T-helper 17 cell (primary cell): ENCODE measurements at places on chromosomes 4 and X.

GRCh38 chr4:65600656-65601055 lies 69.6 kb downstream of the EPHA5 start:
- no peak for DNase-seq
- H3K27ac ChIP-seq: no peak overlapping the region
- H3K36me3 ChIP-seq: no peaks in the 10 kb centered on the region
- no peaks in the 10 kb centered on the region for H3K27me3 ChIP-seq
- no peak overlapping the region for H3K4me3 ChIP-seq

DNA sequence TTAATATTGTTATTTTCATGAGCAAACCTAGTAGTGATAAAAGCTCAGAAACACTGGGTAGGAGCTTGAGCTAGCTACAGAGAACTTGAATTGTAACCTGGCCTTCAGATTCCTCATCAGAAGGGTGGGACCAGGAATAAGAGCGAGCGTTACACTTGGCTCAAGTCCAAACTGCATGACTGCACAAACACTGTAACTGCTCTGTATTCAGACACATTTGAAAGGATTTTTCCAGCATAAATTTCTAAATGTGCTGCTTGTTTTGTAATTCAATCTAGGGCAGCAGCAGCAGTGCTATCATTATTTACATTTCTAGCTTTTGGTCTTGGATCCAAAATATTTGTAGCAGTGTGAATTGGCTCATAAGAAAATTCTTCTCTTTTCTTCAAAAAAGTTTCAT lies 133.0 kb upstream of the TMLHE start:
- H3K4me3 ChIP-seq: no peak overlapping the region
- DNase-seq: no peak
- H3K36me3 ChIP-seq: no peaks in the 10 kb centered on the region
- H3K27ac ChIP-seq: no peak overlapping the region

DNA sequence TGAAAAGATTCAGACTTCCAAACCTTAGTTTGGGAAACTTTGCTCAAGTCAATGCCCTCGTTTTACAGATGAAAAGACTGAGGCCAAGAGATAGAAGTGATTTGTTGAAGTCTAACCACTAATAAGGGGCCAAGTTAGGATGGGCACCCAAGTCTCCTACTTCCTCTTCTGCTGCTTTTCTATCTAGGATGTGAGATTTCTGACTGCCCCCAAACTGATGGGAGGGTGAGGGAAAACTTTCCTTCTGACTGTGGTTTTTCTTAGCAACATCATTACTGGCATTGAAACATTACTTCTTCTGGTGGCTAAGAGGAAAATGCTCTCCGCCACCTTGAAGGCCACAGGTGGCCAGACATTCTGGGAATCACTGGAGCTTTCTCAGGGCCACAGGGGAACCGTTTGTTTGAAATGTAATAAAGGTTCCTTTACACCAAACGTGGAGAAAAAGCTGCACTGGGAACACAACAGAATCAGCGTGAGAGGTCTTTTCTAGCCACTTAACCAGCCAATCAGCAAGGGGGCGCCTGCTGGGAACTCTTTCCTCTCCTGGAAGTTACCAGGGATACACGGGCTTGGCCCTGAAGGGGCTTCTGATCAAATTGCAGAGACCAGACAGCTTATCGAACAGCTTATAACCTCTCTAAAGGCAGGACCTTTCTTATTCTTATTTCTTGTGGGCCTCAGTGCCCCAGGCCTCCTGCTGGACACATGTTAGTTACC lies 115.9 kb upstream of the TEX13D start:
- no peaks in the 10 kb centered on the region for H3K27me3 ChIP-seq
- H3K4me1 ChIP-seq: peaks cover 58% of the 10 kb centered on the region
- H3K36me3 ChIP-seq: no peaks in the 10 kb centered on the region
- H3K4me3 ChIP-seq: peak overlapping the region; percentile 89

DNA sequence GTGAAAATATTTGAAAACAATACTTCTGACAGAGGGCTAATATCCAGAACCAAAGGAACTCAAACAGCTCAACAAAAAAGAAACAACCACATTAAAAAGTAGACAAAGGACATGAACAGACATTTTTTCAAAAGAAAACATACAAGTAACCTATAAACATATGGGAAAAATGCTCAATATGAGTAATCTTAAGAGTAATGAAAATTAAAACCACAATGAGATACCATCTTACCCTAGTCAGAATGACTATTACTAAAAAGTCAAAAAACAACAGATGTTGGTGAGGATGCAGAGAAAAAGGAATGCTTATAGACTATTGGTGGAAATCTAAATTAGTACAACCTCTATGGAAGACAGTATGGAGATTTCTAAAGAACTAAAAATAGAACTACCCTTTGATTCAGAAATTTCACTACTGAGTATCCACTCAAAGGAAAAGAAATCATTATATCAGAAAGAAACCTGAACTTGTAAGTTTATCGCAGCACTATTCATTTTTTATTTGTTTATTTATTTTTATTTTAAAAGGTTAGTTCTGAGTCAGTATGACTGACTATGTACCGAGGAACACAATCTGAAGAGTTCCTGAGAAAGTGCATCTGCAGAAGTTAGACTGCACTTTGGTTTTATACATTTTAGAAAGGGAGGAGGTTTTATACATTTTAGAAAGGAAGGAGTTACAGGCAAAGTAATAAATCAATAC lies 231.3 kb downstream of the INPP4B start:
- DNase-seq: no peak
- no peaks in the 10 kb centered on the region for H3K27me3 ChIP-seq
- no peak overlapping the region for H3K27ac ChIP-seq
- H3K4me3 ChIP-seq: no peak overlapping the region

- no peaks in the 10 kb centered on the region for H3K27me3 ChIP-seq
- H3K4me3 ChIP-seq: no peak overlapping the region
- DNase-seq: no peak
- H3K36me3 ChIP-seq: no peaks in the 10 kb centered on the region
- no peak overlapping the region for H3K27ac ChIP-seq
Observed at GRCh38 chrX:9659571-9660195, 106.0 kb downstream of the GPR143 start.
